Uterus (tissue), 4 donors: ENCODE measurements at places on chromosomes 4 and X. TPM values are rescaled to one million over a fixed set of nuclear protein-coding genes. Genes with fewer than 3 reads are reported as not detected.

GNRHR gene
- not detected for total RNA-seq

KLHL2 gene
- total RNA-seq = 68.2 TPM

- DNase-seq = no peak
Observed at GRCh38 chr4:47499700-47500099, 14.6 kb downstream of the ATP10D start.

DNA sequence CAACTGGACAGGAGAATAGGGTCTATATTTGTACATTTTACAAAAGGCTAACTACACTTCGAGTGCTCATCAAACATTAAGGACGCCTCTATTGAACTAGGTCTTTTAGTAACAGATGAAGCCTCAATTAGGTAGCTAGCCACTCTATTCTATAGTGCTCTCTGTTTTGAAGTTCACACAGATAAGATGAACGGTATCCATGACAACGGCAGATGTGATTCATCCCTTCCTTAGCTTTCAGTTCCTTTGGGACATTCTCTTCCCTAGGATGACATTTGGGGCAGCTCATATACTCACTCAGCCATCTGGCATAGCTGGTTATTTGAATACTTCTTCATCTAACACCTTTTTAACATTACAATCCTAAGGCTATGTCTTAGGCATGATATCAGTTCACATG lies 62.4 kb upstream of the WDFY3 start:
- no peak for DNase-seq
